CD4-positive, alpha-beta memory T cell (primary cell): ENCODE measurements at places on chromosomes 3 and 15.

- no peak for DNase-seq
- no peaks in the 10 kb centered on the region for H3K36me3 ChIP-seq
- no peak overlapping the region for H3K4me3 ChIP-seq
- H3K27ac ChIP-seq, result no peak overlapping the region
Observed at GRCh38 chr3:13022348-13023234, 50.6 kb downstream of the IQSEC1 start.

DNA sequence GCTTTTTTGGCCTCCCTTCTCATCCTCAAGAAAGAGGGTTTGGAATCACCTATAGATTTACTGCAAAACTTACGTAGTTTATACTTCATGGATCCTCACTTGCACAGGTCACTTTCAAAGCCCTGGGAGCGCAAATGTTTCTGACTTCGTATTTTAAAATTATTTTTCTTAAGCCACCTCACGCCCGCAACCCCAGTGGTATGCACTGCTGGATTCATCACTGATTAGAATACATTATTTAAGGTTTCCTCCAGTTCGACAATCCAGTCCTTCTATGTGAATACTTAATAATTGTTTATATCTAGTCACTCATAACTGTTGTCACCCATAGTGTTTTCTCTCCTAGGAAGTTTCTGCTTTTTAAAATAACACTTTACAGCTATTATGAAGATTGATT is 339.9 kb downstream of the CHL1 start:
- no peak overlapping the region for H3K27ac ChIP-seq
- no peaks in the 10 kb centered on the region for H3K4me1 ChIP-seq
- DNase-seq, result no peak
- no peak overlapping the region for H3K4me3 ChIP-seq

DNA sequence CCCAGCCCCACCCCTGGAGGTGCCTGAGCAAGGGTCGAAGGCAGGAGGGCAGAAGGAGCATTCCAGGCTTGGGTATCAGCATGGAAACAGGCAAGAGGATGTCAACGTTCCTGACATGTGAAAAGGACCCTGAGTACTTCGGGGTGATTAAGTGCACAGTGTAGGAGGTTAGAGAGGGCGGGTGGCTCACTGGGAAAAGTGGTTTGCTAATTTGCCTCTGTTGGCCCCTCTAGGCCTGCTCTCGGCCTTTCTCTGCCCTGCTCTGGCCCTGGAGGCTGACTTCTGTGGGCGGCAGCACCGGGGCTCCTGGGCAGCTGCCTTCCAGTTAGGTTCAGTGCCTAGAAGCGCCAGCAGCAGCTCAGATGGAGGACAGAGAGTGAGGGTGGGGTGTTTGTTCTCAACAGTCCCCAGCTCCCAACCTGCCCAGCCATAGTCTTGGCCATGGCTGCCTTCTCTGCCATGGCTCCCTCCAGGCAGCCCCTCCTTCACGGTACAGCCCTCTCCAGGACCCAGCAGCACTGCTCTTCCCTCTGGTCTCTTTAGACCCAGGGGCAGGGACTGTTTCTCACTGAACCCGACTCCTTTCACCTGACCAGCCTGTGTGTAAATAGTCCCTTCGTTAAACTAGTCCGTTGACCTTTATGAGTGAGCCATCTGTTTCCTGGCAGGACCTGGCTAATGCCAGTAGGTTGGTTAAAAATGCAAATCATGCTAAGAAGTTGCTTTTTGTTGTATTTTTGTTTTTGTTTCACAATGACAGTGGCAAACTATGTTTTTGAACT is 107.1 kb upstream of the TPM1 start:
- no peak overlapping the region for H3K27ac ChIP-seq
- H3K4me3 ChIP-seq, result no peak overlapping the region
- H3K27me3 ChIP-seq, result no peaks in the 10 kb centered on the region
- H3K4me1 ChIP-seq, result no peaks in the 10 kb centered on the region

DNA sequence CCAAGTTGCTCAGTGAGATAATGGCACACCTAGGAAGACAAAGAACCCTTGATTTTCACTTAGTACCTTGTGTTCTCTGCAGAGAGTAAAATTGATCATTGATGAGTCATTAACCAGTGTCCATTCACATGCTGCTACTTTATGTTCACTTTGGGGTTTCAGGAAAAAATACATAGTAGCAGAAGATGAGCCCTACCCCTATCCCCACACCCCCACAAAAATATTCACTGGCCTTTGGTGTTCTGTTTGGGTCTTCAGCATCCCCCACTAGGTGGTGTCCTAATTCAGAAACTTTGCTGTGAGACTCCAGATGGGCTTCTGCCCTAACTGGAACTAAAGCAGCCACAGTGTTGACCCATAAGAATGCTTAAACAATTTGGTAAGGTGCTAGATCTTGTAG is 178.8 kb downstream of the KLHL25 start:
- no peak overlapping the region for H3K27ac ChIP-seq
- H3K27me3 ChIP-seq, result no peaks in the 10 kb centered on the region
- no peaks in the 10 kb centered on the region for H3K36me3 ChIP-seq
- peak; percentile 26 for DNase-seq

DNA sequence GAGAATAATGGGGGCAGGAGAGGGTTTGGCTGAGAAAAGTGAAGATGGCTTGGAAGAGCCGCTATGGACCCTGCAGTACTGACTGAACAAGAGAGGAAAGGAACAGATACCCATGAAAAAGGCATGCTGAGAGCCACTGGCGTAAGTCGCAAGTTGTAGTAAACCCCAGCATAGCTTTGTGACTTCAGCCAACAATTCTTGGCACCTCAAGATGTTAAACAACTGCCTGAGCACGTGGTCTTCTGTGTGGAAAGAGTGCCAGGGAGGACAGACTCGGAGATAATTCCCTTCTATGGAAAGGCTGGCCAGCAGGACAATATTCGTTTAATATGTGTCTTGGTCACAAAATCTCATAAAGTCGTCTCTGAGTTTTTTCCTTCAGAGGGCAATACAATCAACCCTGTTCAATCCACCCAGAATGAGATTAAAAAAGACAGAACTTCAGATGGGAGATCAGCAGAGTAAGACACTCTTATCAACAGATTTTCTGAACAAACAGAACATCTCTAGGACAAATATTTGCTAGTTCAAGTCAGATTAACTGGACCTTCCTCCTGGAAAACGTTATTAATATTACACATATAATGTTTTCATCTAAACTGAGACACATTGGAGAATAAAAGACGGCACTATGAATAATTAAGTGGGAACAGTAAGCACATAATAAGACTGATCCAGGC is 49.2 kb downstream of the NEK10 start:
- no peak overlapping the region for H3K4me3 ChIP-seq
- no peaks in the 10 kb centered on the region for H3K36me3 ChIP-seq
- H3K27me3 ChIP-seq, result no peaks in the 10 kb centered on the region
- DNase-seq, result no peak

DNA sequence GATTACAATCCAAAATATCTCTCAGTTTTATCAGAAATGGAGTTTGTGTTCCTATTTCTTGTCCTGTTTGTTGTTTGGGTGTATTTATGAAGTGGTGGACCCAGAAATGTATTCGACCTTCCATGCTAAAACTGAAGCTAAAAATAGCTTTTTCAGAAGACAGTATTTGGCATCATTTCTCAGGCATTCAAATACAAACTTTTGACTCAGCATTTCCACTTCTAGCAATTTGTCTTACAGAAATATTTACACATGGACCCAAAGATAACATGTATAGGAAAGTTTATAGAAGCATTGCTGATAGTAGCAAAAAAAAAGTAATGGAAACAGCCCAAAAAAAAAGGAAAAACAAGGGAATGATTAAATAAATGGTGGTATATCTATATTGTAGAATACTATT is 156.3 kb downstream of the HCN4 start:
- no peaks in the 10 kb centered on the region for H3K4me1 ChIP-seq
- no peaks in the 10 kb centered on the region for H3K36me3 ChIP-seq
- no peaks in the 10 kb centered on the region for H3K27me3 ChIP-seq
- no peak for DNase-seq
- no peak overlapping the region for H3K4me3 ChIP-seq

- H3K27me3 ChIP-seq, result no peaks in the 10 kb centered on the region
- H3K4me3 ChIP-seq, result no peak overlapping the region
Observed at GRCh38 chr3:15810702-15811101, 12.9 kb upstream of the ANKRD28 start.

GRCh38 chr3:53705774-53706173 is 140.4 kb downstream of the CHDH start:
- no peak for DNase-seq
- H3K36me3 ChIP-seq, result no peaks in the 10 kb centered on the region
- H3K27me3 ChIP-seq, result no peaks in the 10 kb centered on the region

- H3K27me3 ChIP-seq, result no peaks in the 10 kb centered on the region
- H3K4me1 ChIP-seq, result no peaks in the 10 kb centered on the region
- no peak overlapping the region for H3K4me3 ChIP-seq
- no peaks in the 10 kb centered on the region for H3K36me3 ChIP-seq
- no peak overlapping the region for H3K27ac ChIP-seq
Observed at GRCh38 chr3:72862314-72863090, 14.3 kb upstream of the SHQ1 start.

- peak; percentile 5 for DNase-seq
- H3K27ac ChIP-seq, result no peak overlapping the region
- H3K36me3 ChIP-seq, result no peaks in the 10 kb centered on the region
- H3K4me1 ChIP-seq, result no peaks in the 10 kb centered on the region
- H3K4me3 ChIP-seq, result no peak overlapping the region
Observed at GRCh38 chr3:178170698-178171535, 365.3 kb upstream of the KCNMB2 start.

GRCh38 chr3:100463002-100463401 is 29.4 kb upstream of the TMEM45A start:
- H3K36me3 ChIP-seq, result no peaks in the 10 kb centered on the region
- DNase-seq, result no peak
- H3K27ac ChIP-seq, result no peak overlapping the region
- no peaks in the 10 kb centered on the region for H3K27me3 ChIP-seq

DNA sequence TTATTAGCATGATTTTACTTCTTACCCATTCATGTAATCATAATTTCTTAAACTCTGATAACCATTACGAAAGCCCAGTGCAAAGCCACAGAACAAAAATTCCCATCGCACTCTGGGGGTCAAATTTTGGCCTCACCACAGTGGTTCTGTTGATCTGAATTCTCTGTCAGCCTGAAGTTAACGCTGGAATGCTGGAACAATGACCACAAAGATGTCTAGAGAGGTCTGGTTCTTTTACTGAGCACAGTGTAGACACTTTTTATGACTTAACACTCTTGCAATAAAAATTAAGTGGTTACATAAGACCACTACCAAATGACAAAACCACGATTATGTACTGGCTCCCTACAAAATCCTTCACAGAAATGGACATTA is 94.7 kb downstream of the PDZRN3 start:
- H3K36me3 ChIP-seq, result no peaks in the 10 kb centered on the region
- no peaks in the 10 kb centered on the region for H3K27me3 ChIP-seq
- no peak overlapping the region for H3K4me3 ChIP-seq
- no peak for DNase-seq
- H3K27ac ChIP-seq, result no peak overlapping the region

DNA sequence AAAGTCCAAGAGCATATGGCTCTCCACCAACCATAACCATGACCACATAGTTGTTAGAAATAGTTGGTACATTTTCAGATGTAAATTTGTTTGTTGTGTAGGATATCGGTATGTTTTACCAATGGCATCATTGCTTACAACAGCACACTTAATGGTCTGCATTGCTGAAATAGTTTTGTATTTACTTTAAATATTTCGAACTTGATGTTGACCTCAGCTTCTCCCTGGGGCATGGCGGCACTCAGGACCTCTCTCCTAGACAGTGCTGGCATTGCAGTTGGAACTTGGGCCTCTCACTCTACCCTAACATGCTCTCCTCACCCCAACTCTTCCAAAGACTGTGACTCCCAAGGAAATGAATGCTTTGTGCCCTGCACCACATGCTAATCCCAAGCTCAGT is 5.0 kb downstream of the SLC22A13 start:
- peaks cover 5% of the 10 kb centered on the region for H3K4me1 ChIP-seq
- DNase-seq, result no peak
- no peak overlapping the region for H3K4me3 ChIP-seq
- H3K27me3 ChIP-seq, result no peaks in the 10 kb centered on the region
- no peaks in the 10 kb centered on the region for H3K36me3 ChIP-seq

DNA sequence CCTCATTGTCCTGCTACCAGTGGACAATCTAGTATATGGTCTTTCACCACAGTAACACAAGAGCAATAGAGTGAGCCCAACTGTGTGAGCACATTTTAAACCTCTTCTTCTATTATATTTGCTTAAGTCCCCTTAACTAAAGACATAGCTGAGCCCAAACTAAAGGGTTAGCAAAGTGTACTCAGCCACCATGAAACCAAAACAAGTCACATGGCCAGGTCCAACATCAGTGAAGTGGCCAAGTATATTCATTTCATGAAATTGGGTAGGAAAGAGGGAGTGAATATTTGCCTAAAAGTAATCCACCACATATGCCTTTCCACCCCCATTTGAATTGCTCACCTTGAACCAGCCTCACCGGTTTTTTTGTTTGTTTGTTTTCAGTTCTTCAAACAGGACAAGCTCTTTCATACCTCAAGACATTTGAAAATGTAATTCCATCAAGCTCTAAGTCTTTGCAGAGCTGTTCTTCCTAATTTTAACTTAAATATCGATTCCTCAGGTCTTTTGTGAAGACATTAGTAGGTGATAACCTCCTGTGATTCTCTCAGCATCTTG is 327.0 kb upstream of the SEMA6D start:
- no peak overlapping the region for H3K27ac ChIP-seq
- no peaks in the 10 kb centered on the region for H3K36me3 ChIP-seq
- H3K4me1 ChIP-seq, result no peaks in the 10 kb centered on the region
- no peak overlapping the region for H3K4me3 ChIP-seq
- DNase-seq, result no peak

DNA sequence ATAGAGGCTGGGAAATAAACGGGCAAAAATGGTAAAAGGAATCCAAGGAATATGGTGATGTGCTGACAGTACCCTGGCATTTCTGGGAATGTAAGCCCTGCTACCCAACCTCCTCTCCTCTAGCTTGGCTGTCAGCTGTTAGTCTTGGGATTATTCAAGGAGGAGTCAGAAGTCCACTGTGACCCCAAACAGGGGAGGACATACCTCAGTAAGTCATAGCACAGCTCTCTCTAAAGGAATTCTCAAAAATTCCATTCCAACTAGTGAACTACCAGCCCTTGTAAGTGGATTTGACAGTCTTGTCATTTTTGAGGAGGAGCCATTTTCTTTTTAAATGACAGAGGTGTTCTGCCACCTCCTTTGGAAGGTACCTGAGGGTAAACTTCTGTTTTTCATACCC is 207.5 kb downstream of the PDCD6IP start:
- no peak overlapping the region for H3K4me3 ChIP-seq
- DNase-seq, result no peak
- no peak overlapping the region for H3K27ac ChIP-seq
- H3K36me3 ChIP-seq, result no peaks in the 10 kb centered on the region
- no peaks in the 10 kb centered on the region for H3K4me1 ChIP-seq
- no peaks in the 10 kb centered on the region for H3K27me3 ChIP-seq

DNA sequence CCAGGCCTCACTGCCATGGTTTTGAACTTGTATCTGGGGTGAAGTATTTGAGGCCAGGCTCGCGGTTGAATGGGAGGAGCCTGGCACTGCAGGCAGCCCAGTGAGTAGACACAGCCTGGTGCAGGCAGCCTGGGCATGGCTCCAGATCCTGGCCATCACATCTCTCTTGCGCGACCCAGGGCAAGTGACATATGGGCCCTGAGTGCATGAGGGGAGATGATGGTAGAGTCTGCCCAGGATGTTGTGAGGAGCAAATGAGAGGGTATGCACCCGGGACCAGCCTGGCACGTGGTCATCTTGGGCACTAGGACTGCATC is 103.5 kb downstream of the TBC1D2B start:
- no peak overlapping the region for H3K4me3 ChIP-seq
- no peak for DNase-seq
- no peaks in the 10 kb centered on the region for H3K36me3 ChIP-seq
- no peaks in the 10 kb centered on the region for H3K4me1 ChIP-seq
- H3K27ac ChIP-seq, result no peak overlapping the region

- no peaks in the 10 kb centered on the region for H3K4me1 ChIP-seq
- no peaks in the 10 kb centered on the region for H3K36me3 ChIP-seq
- no peak overlapping the region for H3K27ac ChIP-seq
- no peaks in the 10 kb centered on the region for H3K27me3 ChIP-seq
- no peak for DNase-seq
Observed at GRCh38 chr3:153052096-153052460, 109.9 kb upstream of the RAP2B start.
